CD4-positive, alpha-beta T cell treated with Interleukin-21 for 1 hour (primary cell): ENCODE measurements at places on chromosomes 6 and 20.
A peak's percentile ranks its signal among the peaks of the same experiment; 100 is the strongest.

DNA sequence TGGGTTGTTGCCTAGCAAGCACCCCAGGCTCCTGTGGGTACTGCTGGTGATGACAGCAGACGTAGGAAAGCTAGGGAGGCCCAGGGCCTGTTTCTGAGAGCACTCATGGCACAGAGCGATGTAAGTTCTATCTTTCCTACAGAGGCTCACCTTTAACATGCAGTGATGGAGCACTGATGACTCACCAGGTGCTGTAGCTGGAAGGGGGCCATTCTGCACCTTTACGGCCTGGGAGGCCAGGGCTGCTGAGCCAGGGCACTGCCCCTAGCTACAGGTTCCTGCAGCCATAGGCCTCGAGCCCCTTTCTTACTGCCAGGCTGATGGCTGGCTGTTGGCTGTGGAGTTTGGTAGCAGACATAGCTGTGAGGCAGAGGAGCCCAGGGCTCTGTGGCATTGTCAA is 31.1 kb upstream of the GPR6 start:
- DNase-seq, result no peak

- DNase-seq, result peak; percentile 37
Observed at GRCh38 chr6:44297063-44298038, 15.8 kb downstream of the AARS2 start.

DNA sequence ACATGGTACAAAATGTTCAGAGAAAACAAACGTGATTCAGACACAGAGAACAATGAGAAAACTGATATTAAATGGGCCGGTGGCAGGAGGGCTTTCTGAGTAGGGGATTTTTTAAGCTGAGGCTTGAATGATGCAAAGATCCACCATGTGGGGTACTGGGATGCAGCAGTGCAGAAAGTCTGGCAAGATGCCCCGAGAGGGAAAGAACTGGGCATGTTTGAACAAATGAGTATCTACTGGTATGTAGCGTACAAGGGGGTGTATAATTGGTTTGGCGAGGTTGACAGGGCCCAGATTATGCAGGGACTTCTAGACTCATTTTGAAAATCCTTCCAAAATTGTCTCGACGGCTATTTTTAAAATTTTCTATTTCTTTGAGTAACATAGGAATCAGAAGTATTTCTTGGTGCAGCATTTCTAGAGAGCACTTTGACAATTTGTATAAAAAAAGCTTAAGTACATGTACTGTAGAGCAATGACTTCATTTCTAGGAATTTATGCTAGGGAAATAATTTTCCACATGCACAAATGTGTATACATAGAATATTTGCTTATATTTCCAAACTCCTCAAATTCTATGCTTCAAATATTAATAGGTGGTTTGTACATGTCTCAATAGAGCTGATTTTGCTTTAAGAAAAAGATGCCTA is 119.6 kb upstream of the DOK5 start:
- no peak for DNase-seq

DNA sequence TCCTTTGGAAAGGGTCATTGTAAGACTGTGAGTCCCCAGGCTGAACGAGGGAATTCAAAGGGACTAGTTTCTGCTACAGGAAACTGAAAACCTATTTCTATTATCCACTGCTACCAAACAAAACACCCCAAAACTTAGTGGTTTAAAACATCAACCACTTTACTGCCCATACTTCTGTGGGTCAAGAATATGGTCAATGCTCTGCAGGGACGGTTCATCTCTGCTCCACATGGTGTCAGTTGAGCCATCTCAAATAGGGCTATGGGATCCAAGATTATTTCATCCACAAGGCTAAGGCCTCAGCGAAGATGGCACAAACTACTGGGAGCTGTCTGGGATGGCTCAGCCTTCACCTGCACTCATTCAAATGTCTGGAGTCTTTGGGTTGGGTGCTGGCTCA is 65.5 kb downstream of the DZANK1 start:
- DNase-seq, result no peak
